SHP77 (cell line): ENCODE measurements at places on chromosomes 5 and 9.

- DNase-seq: no peak
Observed at GRCh38 chr5:31948006-31948405, 226.1 kb downstream of the GOLPH3 start.

GRCh38 chr5:102815084-102815483, 60.0 kb downstream of the PAM start:
- no peak for DNase-seq

GRCh38 chr5:132825033-132825833, 5.2 kb downstream of the SHROOM1 start:
- DNase-seq: no peak

- no peak for DNase-seq
Observed at GRCh38 chr9:114745108-114745848, 60.6 kb downstream of the TNFSF15 start.

DNA sequence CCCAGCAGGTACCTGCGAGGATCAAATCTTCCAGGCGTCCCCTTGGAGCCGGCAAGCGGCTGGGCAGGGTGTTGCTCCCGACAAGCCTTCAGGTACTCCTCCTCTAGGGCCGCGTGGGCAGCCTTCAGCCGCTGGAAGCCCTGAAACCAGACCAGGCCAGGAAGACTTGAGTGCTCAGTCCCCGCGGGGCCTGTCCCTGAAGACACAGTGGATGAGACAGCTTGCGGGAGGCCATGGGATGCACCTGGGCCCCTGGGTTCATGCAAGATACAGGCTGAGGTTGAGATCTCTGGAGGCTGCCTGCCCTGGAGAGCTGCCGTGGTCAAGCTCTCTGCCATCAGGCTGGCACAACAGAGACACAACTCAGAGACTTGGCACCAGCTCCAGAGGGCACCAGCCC, 25.4 kb downstream of the AKNA start:
- DNase-seq: no peak

- no peak for DNase-seq
Observed at GRCh38 chr9:20788526-20789451, 104.7 kb downstream of the FOCAD start.

- DNase-seq: no peak
Observed at GRCh38 chr5:90554358-90555006, 4.1 kb upstream of the ADGRV1 start.

- peak; percentile 4 for DNase-seq
Observed at GRCh38 chr9:137077010-137077747, at the start of gene UAP1L1. Gene UAP1L1 (plus strand): TSS chr9:137077517. CDS start chr9:137077533, 16 bp downstream.

DNA sequence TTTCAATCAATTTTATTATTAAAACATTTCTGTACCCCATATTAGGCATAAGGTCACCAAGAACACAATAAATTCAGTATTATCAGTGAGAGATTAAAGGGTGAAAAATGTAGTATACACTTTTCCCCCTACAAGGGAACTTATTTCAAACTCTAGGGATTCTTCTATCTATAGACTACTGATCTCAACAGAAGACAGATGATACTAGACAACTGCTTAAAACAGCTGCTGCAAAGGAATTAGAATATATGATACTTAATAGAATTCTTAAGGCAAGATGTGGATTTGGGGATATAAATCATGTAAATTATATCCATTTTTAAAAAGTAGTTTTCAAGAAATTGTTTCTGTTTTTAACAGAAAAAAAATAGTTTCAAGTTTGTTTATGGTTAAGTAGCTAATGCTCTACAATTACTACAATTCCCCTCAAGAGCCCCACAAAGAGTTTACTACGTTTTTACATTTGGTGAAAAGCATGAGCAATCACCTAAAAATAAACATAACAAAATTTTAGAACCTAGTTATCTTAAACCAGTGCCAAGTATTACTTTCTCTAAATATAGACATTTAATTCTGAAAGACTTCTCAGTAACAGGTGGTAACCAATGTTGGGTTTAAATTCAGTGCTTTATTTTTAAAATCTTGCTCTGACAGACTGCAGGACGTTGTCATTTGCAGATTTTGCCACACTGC, 6.0 kb downstream of the KIF24 start:
- DNase-seq: no peak

- no peak for DNase-seq
Observed at GRCh38 chr9:32956606-32957005, 44.8 kb downstream of the APTX start.

DNA sequence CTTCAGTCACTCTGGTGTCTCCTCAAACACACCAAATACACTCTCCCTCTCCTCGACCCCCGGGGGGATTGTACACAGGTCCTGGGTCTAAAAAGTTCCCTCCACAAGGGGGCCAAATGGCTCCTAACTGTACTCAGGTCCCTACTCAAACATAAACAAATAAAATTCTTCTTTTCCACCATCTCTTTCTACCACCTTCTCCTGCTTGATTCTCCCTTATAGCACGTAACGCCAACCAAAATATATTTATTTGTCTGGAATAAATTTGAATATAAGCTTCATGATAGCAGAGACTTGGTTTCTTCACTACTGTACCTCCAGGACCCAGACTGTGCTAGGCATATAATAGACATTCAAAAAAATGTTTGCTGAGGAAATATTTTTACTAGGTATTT, 21.4 kb downstream of the ZNF608 start:
- no peak for DNase-seq

DNA sequence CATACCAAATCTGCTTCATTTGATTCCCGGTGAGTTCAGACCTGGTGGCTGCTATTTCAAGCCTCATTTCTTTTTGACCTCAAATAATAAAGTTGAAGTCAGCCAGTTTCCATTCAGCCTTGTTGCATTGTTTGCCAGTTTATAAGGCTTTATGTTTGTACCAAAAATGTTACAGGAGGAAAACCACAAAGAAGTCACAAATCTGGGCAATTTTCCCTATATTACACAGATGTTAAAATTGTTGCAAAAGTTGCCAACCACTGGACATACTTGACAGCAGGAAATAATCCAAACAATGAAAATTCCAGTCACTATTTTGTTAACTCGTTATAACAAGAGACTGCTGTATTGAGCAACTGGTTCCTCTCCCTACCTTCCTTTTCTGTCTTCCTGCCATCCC, 1325.0 kb upstream of the DMAC1 start:
- no peak for DNase-seq

GRCh38 chr5:65762234-65762633, 40.2 kb downstream of the NLN start:
- no peak for DNase-seq

GRCh38 chr9:3049636-3050035, 205.7 kb upstream of the PUM3 start:
- DNase-seq: no peak

- no peak for DNase-seq
Observed at GRCh38 chr9:126511411-126511810, 102.3 kb upstream of the LMX1B start.

DNA sequence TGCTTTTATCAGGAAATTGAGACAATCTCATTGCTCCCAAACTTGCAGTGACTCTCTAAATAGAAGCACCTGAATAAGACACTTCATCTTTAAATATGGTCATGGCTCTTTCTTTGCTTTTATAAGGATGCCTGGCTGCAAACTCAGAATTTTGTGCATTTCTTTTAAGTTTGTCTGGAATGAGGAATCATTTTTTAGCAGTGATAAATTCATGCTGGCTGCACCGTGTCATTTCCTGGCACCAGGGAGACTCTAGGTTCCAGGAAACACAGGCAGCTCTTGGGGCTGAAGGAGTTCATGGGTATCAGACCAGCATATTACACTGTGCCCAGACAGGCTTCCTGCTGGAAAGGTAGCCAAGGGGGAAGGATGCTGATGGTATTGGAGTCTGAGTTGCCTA, 109.9 kb downstream of the NUDT12 start:
- DNase-seq: no peak

DNA sequence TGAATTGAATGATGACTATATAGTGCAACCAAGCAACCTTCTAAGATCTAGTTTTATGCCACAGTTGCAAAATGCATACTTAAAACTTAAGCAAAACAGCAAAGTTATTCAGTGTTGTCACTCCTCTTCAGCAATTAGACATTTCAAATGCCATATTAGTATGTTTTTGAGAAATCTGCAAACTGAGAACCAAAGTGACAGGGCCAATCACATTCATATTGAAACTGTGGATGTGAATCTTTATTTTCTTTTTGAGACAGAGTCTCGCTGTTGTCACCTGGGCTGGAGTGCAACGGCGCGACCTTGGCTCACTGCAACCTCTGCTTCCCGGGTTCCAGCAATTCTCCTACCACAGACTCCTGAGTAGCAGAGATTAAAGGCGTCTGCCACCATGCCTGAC, 249.2 kb upstream of the EFNA5 start:
- DNase-seq: no peak

- peak; percentile 77 for DNase-seq
Observed at GRCh38 chr9:126150411-126151030, 176.1 kb upstream of the MVB12B start.

DNA sequence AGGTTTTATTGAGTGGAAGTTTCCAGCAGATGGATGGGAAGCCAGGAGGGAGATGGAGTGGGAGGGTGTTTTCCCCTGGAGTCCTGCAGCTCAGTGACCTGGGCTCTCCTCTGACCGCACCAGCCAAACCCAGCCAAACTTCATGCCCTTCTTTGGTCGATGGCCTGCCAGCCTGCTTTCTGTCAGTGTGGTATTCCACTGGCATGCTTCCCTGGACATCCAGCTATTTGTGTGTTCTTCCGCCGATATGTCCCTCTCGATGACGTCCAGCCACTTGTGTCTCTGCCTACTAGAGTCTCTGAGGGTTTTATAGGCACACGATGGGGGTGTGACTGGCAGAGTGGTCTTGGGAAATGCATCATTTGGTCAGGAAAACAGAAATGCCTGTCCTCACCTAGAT, 33.8 kb downstream of the GPBP1 start:
- no peak for DNase-seq

- no peak for DNase-seq
Observed at GRCh38 chr5:171023508-171023907, 161.7 kb downstream of the RANBP17 start.

DNA sequence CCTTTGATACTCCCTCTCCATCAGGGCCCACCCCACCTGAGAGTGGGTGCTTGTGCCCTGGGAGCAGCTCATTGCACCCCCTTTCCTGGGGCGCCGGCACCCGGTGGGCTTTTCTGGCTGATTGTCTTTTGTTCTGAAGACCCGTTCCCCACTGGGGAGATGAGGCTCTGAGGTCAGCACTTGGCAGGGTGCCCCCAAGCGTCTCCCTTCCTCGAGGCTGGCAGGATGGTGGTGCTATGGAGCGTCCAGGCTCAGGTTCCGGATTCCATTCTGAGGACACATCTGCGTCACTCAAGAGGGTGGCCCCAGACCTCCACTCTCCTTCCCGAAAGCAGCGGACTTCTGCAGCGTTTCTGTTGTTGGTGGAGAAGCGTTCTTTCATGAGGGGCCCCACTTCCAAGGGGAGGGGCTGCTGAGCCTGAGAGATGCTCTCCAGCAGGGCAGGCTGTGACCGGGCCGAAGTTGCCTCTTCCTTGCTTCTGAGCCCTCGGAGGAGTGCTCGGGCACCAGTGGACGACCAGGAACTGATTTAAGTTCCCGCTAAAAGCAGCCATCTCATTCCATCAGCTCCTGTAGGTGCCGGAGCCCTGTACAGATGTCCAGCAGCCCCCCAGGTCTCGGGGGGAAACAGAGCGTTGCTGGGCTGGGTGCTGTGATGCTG, 42.2 kb downstream of the COL5A1 start:
- no peak for DNase-seq

DNA sequence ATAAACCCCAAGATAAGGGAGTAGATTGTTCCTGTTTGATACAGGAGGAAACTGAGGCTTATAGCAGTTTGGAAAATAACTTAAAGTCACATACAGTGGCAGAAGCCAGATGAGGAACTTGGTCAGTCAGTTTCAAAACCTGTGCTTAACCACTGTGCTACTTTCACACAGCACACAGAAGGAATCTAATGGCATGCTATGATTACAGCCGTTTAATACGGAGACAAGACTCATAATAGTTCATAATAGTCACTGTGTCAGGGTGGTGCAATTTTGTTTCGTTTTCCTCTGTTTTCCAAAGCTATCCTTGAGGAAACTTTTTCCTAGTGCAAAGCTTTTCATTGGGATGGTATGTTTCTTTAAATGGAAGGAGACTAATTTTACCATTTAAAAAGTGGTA, 112.3 kb downstream of the GCNT1 start:
- no peak for DNase-seq

DNA sequence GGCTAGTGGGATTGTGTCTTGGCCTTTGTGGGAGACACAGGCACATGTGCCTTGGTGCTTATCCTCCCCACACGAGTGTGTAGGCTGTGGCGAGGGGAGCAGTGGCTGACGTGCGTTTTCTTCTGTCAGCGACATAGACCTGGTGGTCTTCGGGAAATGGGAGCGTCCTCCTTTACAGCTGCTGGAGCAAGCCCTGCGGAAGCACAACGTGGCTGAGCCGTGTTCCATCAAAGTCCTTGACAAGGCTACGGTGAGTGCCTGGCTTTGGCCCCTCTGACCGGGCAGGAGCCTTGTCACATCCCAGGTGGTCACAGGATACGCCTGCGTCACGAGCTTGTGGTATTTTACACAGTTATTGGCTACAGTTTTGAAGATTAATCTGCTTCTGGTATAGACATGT, 26.4 kb downstream of the TENT4A start:
- DNase-seq: no peak

DNA sequence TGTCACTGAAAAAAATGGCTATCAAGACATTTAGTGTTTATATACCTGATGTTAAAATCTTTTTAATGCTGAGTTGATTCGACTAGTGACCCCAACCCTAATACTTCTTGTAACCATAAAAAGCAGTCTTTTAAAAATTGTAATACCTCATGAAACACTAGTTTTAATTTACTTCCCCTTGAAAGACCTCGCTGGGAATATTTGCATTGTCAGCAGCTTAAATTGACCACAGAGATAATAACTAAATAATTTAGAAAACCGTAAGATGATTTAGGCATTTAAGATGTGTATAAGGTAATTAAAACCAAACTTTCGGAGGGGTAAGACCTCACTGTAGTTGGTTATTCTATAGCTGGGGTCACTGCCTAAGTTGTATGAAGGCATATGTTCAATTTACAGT, 89.8 kb downstream of the FGF10 start:
- DNase-seq: no peak

GRCh38 chr5:55173687-55174230, 782 bp upstream of the CDC20B start:
- DNase-seq: peak; percentile 11

DNA sequence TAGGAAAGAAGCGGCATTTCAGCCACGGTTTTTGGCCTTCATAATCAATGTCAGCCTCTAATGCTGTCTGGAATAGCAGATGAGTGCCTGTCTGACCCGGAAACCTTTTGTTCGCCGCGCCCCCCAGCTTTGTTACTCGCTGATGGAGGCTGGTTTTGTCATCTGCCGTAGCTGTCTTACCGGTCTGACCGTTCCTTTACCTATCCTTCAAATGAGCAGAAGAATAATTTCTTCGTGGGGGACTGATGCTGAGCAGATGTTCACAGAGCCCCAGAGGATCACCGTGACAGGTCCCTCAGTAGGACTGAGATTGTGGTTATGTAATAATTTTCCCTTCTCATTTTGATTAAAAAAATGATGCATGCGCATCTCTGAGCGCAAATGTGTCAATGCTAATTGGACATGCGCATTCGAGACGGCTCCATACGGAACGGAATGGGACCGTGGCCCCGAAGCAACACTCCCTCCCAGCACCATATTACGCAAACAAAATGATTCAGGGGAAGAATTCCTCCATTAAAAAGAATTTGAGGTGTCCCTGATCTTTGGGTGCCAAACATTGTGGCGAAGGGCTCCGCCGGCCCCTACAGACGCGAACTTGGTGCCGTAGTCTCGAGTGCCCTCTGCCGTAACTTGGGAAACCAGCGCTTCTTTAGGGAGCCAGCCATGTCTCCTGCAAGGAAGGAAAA, 27.6 kb downstream of the TLX3 start:
- DNase-seq: no peak

GRCh38 chr5:61631438-61631941, 299.4 kb downstream of the ZSWIM6 start:
- peak; percentile 18 for DNase-seq
